ENCODE measurements at places on chromosomes 1 and 21. TPM values are rescaled to one million over a fixed set of nuclear protein-coding genes. Genes with fewer than 3 reads are reported as not detected.

The C1orf226 gene
- 14.1 TPM for total RNA-seq

The TAS1R1 gene
- not detected for total RNA-seq

The TSPAN2 gene
- 6.0 TPM for total RNA-seq

The SPRR2G gene
- total RNA-seq, result not detected

GRCh38 chr21:37622755-37623154, 256.2 kb downstream of the DYRK1A start:
- H3K4me1 ChIP-seq, result peaks cover 9% of the 10 kb centered on the region
- H3K4me3 ChIP-seq, result no peak overlapping the region
- no peaks in the 10 kb centered on the region for H3K27me3 ChIP-seq
- DNase-seq, result no peak
- no peak overlapping the region for H3K27ac ChIP-seq

The DNTTIP2 gene
- 76.7 TPM for total RNA-seq

GRCh38 chr21:26438976-26439375, 134.1 kb downstream of the CYYR1 start:
- no peak overlapping the region for H3K27ac ChIP-seq
- H3K36me3 ChIP-seq, result no peaks in the 10 kb centered on the region
- no peaks in the 10 kb centered on the region for H3K27me3 ChIP-seq
- no peak overlapping the region for H3K4me3 ChIP-seq
- H3K4me1 ChIP-seq, result no peaks in the 10 kb centered on the region
- no peak for DNase-seq

GRCh38 chr1:182460550-182460951, 10.6 kb downstream of the RGSL1 start:
- H3K27ac ChIP-seq, result no peak overlapping the region
- H3K4me1 ChIP-seq, result no peaks in the 10 kb centered on the region
- peaks cover 54% of the 10 kb centered on the region for H3K27me3 ChIP-seq
- no peak for DNase-seq
- H3K4me3 ChIP-seq, result no peak overlapping the region

The ABCA4 gene
- total RNA-seq, result 0.31 TPM

DNA sequence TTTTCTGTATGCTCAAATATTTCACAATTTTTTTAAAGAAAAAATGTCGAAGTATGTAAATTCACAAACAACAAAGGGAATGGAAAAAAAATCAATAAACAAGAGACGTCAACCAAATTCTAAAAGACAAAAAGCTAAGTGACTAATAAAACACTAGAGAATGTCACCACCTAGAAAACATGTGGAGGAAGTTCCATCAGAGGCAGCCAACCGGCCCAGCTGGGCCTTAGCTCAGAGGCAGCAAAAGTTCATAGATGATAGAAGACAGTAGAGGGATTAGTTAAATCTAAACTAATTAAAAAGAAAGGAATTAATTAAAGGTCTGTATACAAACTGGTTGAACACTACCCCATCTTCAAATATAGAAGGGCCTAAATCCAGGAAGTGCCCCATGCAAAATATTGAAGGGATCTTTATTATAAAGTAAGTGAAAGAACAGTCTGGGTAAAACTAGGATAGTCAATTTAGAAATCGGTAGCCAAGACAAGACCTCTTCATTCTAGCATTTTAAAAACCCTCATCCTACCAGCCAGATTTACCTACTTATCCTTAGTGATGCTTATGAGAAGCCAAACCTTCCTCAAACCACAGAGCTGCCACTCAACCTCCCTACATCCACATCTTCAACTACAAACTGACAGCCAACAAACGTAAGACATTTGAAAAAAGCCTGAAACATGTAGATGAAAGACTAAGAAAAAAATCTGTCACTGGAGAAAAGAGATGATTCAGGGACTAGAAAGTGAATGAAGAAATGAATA, 23.7 kb downstream of the MRPL39 start:
- H3K4me1 ChIP-seq, result no peaks in the 10 kb centered on the region
- no peaks in the 10 kb centered on the region for H3K27me3 ChIP-seq
- no peak overlapping the region for H3K27ac ChIP-seq

DNA sequence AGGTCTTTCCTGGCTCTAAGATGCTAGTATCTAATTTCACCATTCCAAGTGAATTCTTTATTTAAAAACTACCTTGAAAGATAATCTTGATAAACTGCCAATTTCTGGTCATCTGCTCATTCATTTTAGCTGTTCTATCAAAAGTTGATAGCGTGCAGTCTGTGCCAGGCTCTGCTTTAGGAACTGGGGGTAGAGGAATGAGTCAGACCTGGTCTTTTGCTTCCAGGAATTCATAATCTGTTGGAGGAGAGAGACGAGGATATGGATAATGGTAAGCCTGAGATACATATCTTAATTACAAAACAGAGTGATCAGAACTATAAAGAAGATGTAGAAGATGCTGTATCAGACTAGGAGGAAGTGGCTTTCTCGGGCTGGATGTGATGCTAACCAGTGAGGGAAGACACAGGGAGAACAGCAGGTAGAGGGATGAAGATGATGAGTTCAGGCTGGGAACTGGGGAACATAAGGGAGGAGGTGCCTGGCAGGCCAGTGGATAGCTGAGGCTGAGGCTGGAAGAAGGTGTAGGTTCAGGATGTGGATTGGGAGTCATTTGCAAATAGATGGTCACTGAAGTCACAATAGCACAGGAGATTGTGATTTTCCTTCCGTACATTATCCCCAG, 12.3 kb upstream of the PHC2 start:
- peaks cover 11% of the 10 kb centered on the region for H3K4me1 ChIP-seq
- no peak overlapping the region for H3K4me3 ChIP-seq
- peaks cover 29% of the 10 kb centered on the region for H3K27me3 ChIP-seq
- no peak for DNase-seq

GRCh38 chr1:226308723-226309397, at the start of gene LIN9:
LIN9 (minus strand) TSS chr1:226309164; CDS start chr1:226309139, 25 bp downstream.
- H3K36me3 ChIP-seq, result peaks cover 16% of the 10 kb centered on the region
- peak within 1 kb of the TSS; percentile 31 for H3K27ac ChIP-seq
- H3K4me3 ChIP-seq, result peak within 1 kb of the TSS; percentile 84
- DNase-seq, result peak; percentile 96
- H3K27me3 ChIP-seq, result no peaks in the 10 kb centered on the region
- H3K4me1 ChIP-seq, result peaks cover 19% of the 10 kb centered on the region

- DNase-seq, result peak; percentile 33
- H3K4me1 ChIP-seq, result no peaks in the 10 kb centered on the region
- H3K27me3 ChIP-seq, result no peaks in the 10 kb centered on the region
These were observed 618 bp downstream of the TRAPPC10 start for GRCh38 chr21:44012474-44013379.

GRCh38 chr1:8352471-8352845, 34.5 kb downstream of the SLC45A1 start:
- peaks cover 9% of the 10 kb centered on the region for H3K36me3 ChIP-seq
- H3K27ac ChIP-seq, result no peak overlapping the region
- no peak for DNase-seq
- H3K27me3 ChIP-seq, result no peaks in the 10 kb centered on the region
- H3K4me1 ChIP-seq, result peaks cover 8% of the 10 kb centered on the region

GRCh38 chr1:40075266-40075665, 21.8 kb downstream of the PPT1 start:
- no peaks in the 10 kb centered on the region for H3K27me3 ChIP-seq
- peaks cover 63% of the 10 kb centered on the region for H3K36me3 ChIP-seq
- DNase-seq, result no peak
- H3K4me3 ChIP-seq, result no peak overlapping the region

DNA sequence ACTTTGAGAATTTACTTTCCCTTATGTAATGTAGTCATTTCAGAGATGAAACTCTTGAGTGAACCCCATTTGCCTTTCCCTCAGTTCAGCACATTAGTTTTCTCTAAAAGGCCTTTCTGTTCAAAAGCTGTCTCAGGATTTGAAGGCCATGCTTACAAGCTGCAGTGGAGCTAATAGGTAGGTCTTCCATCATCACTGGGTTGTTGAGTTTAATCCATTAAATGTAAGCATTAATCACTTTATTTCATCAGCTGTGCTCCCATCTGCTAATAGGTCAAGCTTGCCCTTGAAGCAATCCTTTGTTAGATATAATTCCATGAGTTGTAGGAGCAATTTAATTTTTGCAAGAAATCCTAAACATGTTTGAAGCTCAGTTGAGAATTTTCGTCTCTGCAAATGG, 422.2 kb upstream of the ZP4 start:
- H3K27ac ChIP-seq, result no peak overlapping the region
- H3K36me3 ChIP-seq, result no peaks in the 10 kb centered on the region
- no peaks in the 10 kb centered on the region for H3K4me1 ChIP-seq
- no peak for DNase-seq

DNA sequence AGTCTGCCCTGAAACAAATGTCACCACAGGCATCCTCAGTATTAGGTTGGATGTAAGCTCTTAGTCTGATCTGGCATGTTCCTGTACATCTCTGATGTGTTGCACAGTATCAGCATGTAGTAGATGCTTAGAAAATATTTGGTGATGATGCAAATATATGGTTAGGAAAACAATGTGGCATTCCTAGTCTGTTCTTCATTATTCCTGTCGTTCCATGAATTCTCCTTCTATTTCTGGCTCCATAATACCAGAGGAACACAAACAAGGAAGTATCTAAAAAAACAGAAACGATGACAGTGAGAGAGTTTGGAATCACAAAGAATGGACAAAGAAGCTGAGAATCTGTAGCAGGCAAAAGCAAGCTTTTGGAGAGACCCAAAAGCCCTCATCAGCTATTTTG, 236.6 kb downstream of the HHAT start:
- H3K4me3 ChIP-seq, result no peak overlapping the region
- no peak overlapping the region for H3K27ac ChIP-seq
- no peaks in the 10 kb centered on the region for H3K4me1 ChIP-seq

The FMN2 gene
- not detected for total RNA-seq

DNA sequence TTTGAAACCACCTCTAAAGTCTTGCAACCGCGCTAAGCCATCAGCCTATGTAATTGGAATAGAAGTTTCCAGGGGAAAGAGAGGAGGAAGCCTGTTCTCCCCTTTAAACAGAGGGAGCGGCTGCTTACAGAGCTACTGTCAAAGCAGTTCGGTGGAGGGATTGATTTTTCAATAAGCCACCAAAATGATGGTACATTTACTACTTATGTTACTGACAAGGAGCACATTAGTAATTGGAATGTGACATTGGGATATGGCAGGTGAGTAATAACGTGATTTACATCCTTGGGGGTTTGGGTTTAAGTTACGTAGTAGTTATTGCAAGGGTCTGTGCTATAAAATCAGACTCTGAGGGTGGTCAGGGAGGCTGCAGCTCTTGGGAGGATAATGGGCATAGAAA, 257.3 kb downstream of the KAZN start:
- H3K4me1 ChIP-seq, result no peaks in the 10 kb centered on the region
- peaks cover 70% of the 10 kb centered on the region for H3K27me3 ChIP-seq
- H3K36me3 ChIP-seq, result no peaks in the 10 kb centered on the region
- no peak overlapping the region for H3K4me3 ChIP-seq
- no peak for DNase-seq

- peaks cover 10% of the 10 kb centered on the region for H3K36me3 ChIP-seq
- H3K27me3 ChIP-seq, result no peaks in the 10 kb centered on the region
- no peak overlapping the region for H3K27ac ChIP-seq
- H3K4me3 ChIP-seq, result no peak overlapping the region
These were observed 19.5 kb upstream of the UQCRHL start for GRCh38 chr1:15826810-15827507.

- no peak overlapping the region for H3K4me3 ChIP-seq
- no peak for DNase-seq
- no peaks in the 10 kb centered on the region for H3K4me1 ChIP-seq
- no peak overlapping the region for H3K27ac ChIP-seq
- H3K36me3 ChIP-seq, result no peaks in the 10 kb centered on the region
These were observed 170.2 kb upstream of the NFIA start for GRCh38 chr1:60911966-60912697.

DNA sequence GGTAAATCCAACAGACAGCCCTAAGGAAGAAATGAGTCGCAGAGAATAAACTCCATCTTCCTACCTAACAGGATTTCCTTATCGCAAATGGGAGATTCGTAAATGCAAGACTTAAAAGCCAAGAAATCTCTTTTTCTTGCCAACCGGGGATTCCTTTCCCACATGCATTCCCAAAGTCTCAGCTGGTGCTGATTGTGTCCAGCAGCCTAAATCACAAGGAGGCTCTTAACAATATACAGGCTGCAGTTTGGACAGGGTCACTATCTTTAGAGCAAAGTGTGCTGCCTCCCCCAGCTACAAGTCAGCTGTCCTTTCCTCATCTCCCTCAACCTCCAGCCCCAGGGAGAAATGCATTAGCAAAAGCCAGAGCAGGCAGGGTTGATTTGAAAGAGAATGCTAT, 189.8 kb upstream of the PLXNA2 start:
- no peak overlapping the region for H3K27ac ChIP-seq
- no peak for DNase-seq
- H3K27me3 ChIP-seq, result peaks cover 36% of the 10 kb centered on the region
- no peak overlapping the region for H3K4me3 ChIP-seq

The FMO5 gene
- 1.0 TPM for total RNA-seq

The TAF5L gene
- total RNA-seq, result 35.8 TPM

The RNF220 gene
- 68.7 TPM for total RNA-seq

GRCh38 chr1:111417755-111418154, 9.8 kb downstream of the OVGP1 start:
- H3K27ac ChIP-seq, result no peak overlapping the region
- H3K4me3 ChIP-seq, result no peak overlapping the region
- H3K4me1 ChIP-seq, result peaks cover 19% of the 10 kb centered on the region
- DNase-seq, result no peak
- no peaks in the 10 kb centered on the region for H3K36me3 ChIP-seq

The ACKR1 gene
- total RNA-seq, result not detected

DNA sequence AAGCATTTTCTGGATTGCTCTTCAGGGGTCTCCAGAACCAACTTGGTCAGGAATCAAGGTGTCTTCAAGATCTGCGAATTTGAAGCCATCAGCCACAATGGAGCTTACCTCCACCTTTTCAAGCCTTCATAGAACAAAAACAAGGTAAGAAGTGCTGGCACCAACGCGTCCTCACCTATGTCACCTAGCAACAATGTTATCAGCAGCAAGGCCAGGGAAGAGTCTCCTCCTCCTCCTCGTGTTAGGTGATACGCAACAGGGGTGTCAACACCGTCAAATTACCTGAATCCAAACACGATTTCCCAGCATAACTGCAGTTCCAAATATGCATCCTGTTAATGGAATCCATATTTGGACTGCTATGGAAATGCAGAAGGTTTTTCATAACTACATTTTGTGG, 4.1 kb upstream of the TIAM1 start:
- no peaks in the 10 kb centered on the region for H3K27me3 ChIP-seq
- H3K4me1 ChIP-seq, result peaks cover 16% of the 10 kb centered on the region
- H3K4me3 ChIP-seq, result no peak overlapping the region
- H3K27ac ChIP-seq, result no peak overlapping the region
- H3K36me3 ChIP-seq, result peaks cover 18% of the 10 kb centered on the region

The UCK2 gene
- total RNA-seq, result 109 TPM

DNA sequence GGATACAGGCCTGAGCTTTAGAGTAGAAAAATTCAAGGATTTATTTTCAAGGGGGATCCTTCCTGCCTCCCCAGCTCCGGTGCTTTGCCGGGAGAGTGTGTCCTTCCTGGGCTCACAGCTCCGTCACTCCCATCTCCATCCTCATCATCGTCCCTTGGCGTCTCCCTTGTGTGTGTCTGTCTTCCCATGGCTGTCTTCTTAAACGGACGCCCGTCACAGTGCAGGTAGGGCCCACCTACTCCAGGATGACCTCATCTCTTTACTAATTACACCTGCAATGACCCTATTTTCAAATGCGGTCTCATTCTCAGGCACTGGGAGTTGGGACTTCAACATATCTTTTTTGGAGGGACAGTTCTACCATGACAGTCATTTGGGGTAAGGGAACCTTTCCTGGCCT, 320.3 kb upstream of the C1orf174 start:
- no peak overlapping the region for H3K4me3 ChIP-seq
- no peaks in the 10 kb centered on the region for H3K4me1 ChIP-seq
- no peaks in the 10 kb centered on the region for H3K36me3 ChIP-seq
- no peak overlapping the region for H3K27ac ChIP-seq
- DNase-seq, result no peak

The PCSK9 gene
- total RNA-seq, result 31.8 TPM

- H3K36me3 ChIP-seq, result peaks cover 10% of the 10 kb centered on the region
- H3K27me3 ChIP-seq, result no peaks in the 10 kb centered on the region
- no peak overlapping the region for H3K27ac ChIP-seq
These were observed 476.2 kb downstream of the CAMTA1 start for GRCh38 chr1:7261490-7261889.

The HSD11B1 gene
- not detected for total RNA-seq
